ENCODE measurements at places on chromosomes 3 and 15. TPM values are rescaled to one million over a fixed set of nuclear protein-coding genes. Genes with fewer than 3 reads are reported as not detected.

- no peaks in the 10 kb centered on the region for H3K4me1 ChIP-seq
- no peak overlapping the region for H3K27ac ChIP-seq
- H3K27me3 ChIP-seq: peaks cover 19% of the 10 kb centered on the region
- H3K4me3 ChIP-seq: no peak overlapping the region
- no peaks in the 10 kb centered on the region for H3K36me3 ChIP-seq
Measured at GRCh38 chr3:64266983-64267382, 41.7 kb upstream of the PRICKLE2 start.

DNA sequence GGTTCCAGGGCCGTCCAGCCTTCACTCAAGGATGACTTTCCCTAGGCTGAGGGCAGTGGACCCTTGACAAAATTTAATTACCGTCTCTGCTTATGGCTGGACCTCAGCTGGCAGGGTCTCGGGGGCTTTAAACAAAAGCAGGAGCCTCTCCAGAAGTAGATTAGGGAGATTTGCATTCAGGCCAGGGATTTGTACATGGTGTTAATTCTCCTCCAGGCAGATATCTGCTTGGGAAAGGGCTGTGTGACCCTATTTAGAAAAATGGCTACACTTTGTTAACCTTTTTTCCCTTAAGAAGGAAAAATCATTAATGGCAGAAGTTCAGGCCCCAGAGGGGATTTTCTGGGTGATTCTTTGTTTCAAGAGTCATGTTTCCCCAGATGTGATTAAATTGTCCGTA lies 329.1 kb upstream of the C2CD4B start:
- peaks cover 2% of the 10 kb centered on the region for H3K27me3 ChIP-seq
- DNase-seq: no peak
- no peaks in the 10 kb centered on the region for H3K4me1 ChIP-seq
- H3K27ac ChIP-seq: no peak overlapping the region
- no peak overlapping the region for H3K4me3 ChIP-seq
- no peaks in the 10 kb centered on the region for H3K36me3 ChIP-seq

DNA sequence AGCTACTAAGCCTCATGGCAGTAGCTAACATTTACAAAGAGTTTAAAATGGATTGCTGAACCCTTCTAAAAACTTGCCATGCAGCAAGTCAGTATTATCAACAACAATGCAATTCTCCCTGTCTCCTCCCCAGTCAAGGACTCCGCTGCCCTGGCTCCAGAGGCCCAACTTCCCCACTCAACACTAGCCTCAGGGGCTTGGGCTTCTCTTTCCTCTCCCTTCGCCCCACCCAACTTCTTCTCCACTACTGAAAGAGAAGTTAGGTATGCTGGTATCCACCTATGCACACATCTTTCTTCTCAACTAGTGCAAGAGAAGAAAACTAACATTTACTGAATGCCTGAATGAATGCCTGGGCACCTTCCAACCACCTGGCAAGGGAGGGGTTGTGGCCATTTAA lies 30.7 kb downstream of the TLE3 start:
- no peaks in the 10 kb centered on the region for H3K27me3 ChIP-seq
- H3K4me3 ChIP-seq: no peak overlapping the region
- no peak for DNase-seq
- H3K36me3 ChIP-seq: peaks cover 52% of the 10 kb centered on the region
- H3K4me1 ChIP-seq: peaks cover 2% of the 10 kb centered on the region

GRCh38 chr15:31500766-31501449 lies 174.3 kb downstream of the KLF13 start:
- no peak for DNase-seq
- H3K36me3 ChIP-seq: no peaks in the 10 kb centered on the region
- no peaks in the 10 kb centered on the region for H3K27me3 ChIP-seq

DNA sequence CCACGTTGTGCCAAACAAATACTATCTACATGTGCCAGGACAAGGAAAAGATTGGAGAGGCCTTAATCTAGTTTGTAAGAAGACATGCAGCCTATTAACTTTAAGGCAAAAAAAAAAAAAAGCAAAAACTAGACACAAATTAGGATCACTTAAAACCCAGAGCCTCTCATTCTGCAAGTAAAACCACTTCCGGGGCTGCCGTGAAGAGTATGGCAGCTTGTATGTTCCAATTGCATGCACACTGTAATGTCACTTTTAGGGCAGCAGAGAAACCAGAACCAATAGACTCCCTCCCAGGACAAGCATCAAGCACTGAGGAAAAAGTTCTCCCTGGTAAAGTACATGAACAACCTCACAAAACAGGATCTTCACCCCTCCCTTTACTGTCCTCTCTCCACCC lies 70.6 kb downstream of the RSL24D1 start:
- no peaks in the 10 kb centered on the region for H3K36me3 ChIP-seq
- no peak overlapping the region for H3K4me3 ChIP-seq
- H3K27ac ChIP-seq: no peak overlapping the region
- no peaks in the 10 kb centered on the region for H3K4me1 ChIP-seq
- H3K27me3 ChIP-seq: peaks cover 8% of the 10 kb centered on the region

DNA sequence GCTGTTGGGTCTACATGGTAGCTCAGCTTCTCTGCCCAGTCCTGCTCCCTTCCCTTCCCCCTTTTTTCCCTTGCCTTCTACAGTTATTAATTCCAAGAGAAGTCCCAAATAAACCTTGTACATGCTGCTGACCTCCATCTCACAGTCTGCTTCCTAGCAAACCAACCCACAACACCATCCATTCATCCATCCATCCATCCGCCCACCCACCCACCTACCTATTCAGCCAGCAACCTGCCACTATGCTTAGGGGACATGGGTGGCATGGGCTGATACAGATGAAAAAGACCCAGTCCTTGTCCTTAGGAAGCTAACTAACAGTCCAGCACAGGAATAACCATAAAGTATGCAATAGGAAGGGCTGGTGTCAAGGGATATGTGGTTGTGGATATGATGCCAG lies 5.7 kb downstream of the TNFAIP8L3 start:
- H3K27ac ChIP-seq: no peak overlapping the region
- peaks cover 43% of the 10 kb centered on the region for H3K27me3 ChIP-seq
- peaks cover 6% of the 10 kb centered on the region for H3K4me1 ChIP-seq
- H3K4me3 ChIP-seq: no peak overlapping the region
- no peak for DNase-seq
- H3K36me3 ChIP-seq: no peaks in the 10 kb centered on the region

GRCh38 chr15:62942428-62942827 lies 100.1 kb upstream of the TPM1 start:
- no peak for DNase-seq
- H3K36me3 ChIP-seq: no peaks in the 10 kb centered on the region
- no peak overlapping the region for H3K4me3 ChIP-seq
- H3K4me1 ChIP-seq: peaks cover 13% of the 10 kb centered on the region
- H3K27me3 ChIP-seq: peaks cover 10% of the 10 kb centered on the region

DNA sequence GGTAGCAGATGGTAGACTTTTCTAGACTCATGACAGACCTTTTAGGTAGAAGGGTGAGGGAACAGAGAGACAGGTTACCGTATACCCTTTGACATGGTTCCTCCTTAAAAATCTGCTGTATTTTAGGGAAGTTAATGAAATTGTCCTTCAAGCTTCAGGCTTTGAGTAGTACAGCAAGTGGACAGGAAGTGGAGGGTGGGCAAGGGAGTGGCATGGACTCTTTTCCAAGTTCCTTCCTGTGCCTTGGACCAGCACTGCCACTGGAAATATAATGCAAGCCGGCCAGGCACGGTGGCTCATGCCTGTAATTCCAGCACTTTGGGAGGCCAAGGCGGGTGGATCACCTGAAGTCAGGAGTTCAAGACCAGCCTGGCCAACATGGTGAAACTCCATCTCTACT lies 156.1 kb upstream of the LRRFIP2 start:
- peaks cover 44% of the 10 kb centered on the region for H3K36me3 ChIP-seq
- no peak for DNase-seq
- peaks cover 3% of the 10 kb centered on the region for H3K4me1 ChIP-seq
- H3K27me3 ChIP-seq: no peaks in the 10 kb centered on the region
- H3K27ac ChIP-seq: no peak overlapping the region
- no peak overlapping the region for H3K4me3 ChIP-seq

DNA sequence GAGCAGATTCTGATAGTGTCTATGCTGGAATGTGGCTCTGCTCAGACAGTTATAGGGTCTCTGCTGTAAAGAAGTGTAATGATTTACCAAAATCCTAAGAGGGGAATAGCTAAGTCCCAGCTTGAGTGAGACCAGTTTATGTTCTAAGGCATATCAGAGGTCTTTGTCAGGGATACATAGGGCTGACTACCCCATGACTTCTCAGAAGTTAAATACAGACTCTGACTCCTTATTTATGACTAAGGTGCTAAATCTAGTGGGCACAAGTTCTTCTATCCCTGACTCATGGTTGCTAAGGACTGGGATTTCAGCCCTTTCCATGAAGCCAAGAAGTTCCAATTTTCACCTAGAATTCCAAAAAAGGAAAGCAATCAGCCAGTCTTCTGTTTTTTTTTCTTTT lies 192.6 kb upstream of the POU1F1 start:
- H3K4me3 ChIP-seq: no peak overlapping the region
- no peaks in the 10 kb centered on the region for H3K27me3 ChIP-seq
- no peak overlapping the region for H3K27ac ChIP-seq
- DNase-seq: no peak
- no peaks in the 10 kb centered on the region for H3K36me3 ChIP-seq

GRCh38 chr15:60555291-60555690 lies 76.3 kb upstream of the ICE2 start:
- no peak for DNase-seq
- peaks cover 26% of the 10 kb centered on the region for H3K36me3 ChIP-seq
- no peak overlapping the region for H3K4me3 ChIP-seq
- peaks cover 92% of the 10 kb centered on the region for H3K4me1 ChIP-seq
- no peaks in the 10 kb centered on the region for H3K27me3 ChIP-seq
- H3K27ac ChIP-seq: peak overlapping the region; percentile 56

DNA sequence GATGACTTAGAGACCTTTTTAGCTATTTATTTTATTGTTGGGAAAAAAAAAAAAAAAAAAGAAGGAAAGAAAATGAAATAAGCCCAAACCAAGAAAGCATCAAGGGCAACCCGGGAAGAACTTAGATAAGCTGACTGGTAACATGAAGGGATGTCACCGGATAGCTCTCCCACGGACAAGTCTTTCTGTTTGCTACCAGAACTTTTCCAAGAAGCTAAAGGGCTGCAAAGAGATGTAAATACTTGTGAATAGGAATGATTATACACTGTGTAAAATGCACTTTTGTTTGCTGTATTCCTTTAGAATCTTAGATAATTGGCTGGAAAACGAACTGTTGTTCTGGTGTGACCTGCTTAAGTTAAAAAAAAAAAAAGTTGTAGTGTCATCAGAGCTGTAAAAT lies 2.8 kb downstream of the FOXB1 start:
- peaks cover 85% of the 10 kb centered on the region for H3K27me3 ChIP-seq
- peak overlapping the region; percentile 84 for H3K4me3 ChIP-seq
- DNase-seq: no peak
- peak overlapping the region; percentile 77 for H3K27ac ChIP-seq
- peaks cover 44% of the 10 kb centered on the region for H3K4me1 ChIP-seq

DNA sequence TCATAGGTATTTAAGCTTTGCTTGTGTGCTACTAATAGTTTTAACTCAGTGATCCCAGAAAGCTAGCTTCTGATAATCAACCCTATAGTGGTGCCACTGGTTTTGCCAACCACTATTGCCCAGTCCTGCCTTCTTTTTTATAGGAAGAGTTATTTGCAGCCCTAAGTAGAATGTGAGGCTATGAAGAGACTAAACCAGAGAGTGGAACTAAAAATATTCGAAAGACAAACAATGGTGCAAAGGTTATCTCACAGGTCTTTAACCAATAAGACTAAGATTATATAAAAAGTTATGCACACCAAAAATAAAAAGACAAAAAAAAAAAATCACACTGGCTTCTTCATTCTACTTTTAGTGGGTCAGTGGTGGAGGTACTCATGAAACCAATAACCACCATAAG lies 85.6 kb downstream of the NBEAL2 start:
- no peaks in the 10 kb centered on the region for H3K27me3 ChIP-seq
- H3K27ac ChIP-seq: no peak overlapping the region
- no peak overlapping the region for H3K4me3 ChIP-seq

DNA sequence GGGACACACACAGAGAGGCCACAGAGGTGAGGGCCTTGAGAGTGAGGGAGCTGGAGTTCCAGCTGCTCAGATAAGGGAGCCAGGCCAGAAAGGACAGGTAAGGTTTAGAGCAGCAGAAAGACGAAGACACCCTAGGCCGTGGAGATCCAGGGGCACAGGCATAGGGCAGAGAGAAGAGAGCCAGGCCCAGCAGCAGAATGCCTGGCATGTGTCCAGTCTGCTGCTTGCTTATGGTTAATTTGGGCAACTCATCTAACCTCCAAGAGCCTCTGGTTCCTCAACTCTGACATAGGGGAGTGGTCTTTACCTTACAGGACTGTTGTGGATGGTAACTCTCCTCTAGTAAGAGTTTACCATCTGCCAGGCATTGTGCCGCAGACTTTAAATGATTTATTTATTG lies 35.9 kb downstream of the STARD5 start:
- H3K27me3 ChIP-seq: no peaks in the 10 kb centered on the region
- peaks cover 6% of the 10 kb centered on the region for H3K36me3 ChIP-seq
- DNase-seq: no peak
- peaks cover 79% of the 10 kb centered on the region for H3K4me1 ChIP-seq

- H3K4me3 ChIP-seq: no peak overlapping the region
- H3K36me3 ChIP-seq: no peaks in the 10 kb centered on the region
- no peak overlapping the region for H3K27ac ChIP-seq
- no peaks in the 10 kb centered on the region for H3K27me3 ChIP-seq
Measured at GRCh38 chr3:52820736-52821135, 9.7 kb downstream of the ITIH4 start.

GRCh38 chr3:25169151-25169550 lies 258.9 kb upstream of the RARB start:
- H3K4me3 ChIP-seq: no peak overlapping the region
- DNase-seq: no peak
- no peaks in the 10 kb centered on the region for H3K36me3 ChIP-seq
- no peaks in the 10 kb centered on the region for H3K27me3 ChIP-seq

GRCh38 chr3:25458420-25458814 lies 30.4 kb downstream of the RARB start:
- no peak for DNase-seq
- no peaks in the 10 kb centered on the region for H3K36me3 ChIP-seq
- H3K4me3 ChIP-seq: no peak overlapping the region
- peaks cover 2% of the 10 kb centered on the region for H3K27me3 ChIP-seq
- H3K4me1 ChIP-seq: no peaks in the 10 kb centered on the region

DNA sequence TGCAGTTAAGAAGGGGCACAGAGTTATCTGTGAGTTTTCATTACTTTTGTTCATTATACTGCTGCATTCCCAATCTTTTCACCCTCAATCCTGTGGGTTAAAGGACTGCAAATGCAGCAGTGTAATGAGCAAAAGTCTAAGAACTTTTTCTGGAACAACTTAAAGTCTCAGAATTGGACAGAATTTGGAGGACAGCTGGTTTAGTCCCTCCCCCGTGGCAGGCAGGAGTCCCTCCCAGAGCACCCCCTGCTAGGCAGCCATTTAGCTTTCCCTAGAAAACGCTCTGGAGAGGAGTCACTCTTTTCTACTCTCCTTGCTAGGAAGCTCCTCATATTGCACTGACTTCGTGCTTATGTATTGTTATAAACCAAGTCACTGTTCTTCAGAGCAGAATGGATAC lies 156.3 kb upstream of the UBE2E1 start:
- DNase-seq: no peak
- H3K27me3 ChIP-seq: peaks cover 20% of the 10 kb centered on the region
- no peaks in the 10 kb centered on the region for H3K36me3 ChIP-seq
- no peak overlapping the region for H3K27ac ChIP-seq
- no peak overlapping the region for H3K4me3 ChIP-seq
- H3K4me1 ChIP-seq: no peaks in the 10 kb centered on the region

GRCh38 chr3:130635978-130636377 lies 110.7 kb downstream of the PIK3R4 start:
- H3K4me1 ChIP-seq: no peaks in the 10 kb centered on the region
- no peaks in the 10 kb centered on the region for H3K36me3 ChIP-seq
- no peak overlapping the region for H3K4me3 ChIP-seq
- H3K27ac ChIP-seq: no peak overlapping the region

ASB7 gene
- total RNA-seq: 21.3 TPM

IMP3 gene
- total RNA-seq: 71.7 TPM

KCNMB3 gene
- total RNA-seq: 0.29 TPM

FBXW12 gene
- not detected for total RNA-seq

PRRT3 gene
- total RNA-seq: 8.2 TPM

ADAMTSL3 gene
- not detected for total RNA-seq

ATP6V1A gene
- total RNA-seq: 45.4 TPM

TEX55 gene
- total RNA-seq: not detected

CHST13 gene
- total RNA-seq: not detected
